Stimulated activated CD4-positive, alpha-beta T cell treated with anti-CD3 and anti-CD28 coated beads, TNF-alpha, amount 100 ng/mL, for 1 hour (primary cell): ENCODE measurements at places on chromosomes 13 and 19.

GRCh38 chr19:12838182-12838885 lies at the start of gene MAST1:
Gene MAST1 (plus strand): TSS chr19:12838515. CDS start chr19:12838573, 58 bp downstream.
- DNase-seq: no peak

DNA sequence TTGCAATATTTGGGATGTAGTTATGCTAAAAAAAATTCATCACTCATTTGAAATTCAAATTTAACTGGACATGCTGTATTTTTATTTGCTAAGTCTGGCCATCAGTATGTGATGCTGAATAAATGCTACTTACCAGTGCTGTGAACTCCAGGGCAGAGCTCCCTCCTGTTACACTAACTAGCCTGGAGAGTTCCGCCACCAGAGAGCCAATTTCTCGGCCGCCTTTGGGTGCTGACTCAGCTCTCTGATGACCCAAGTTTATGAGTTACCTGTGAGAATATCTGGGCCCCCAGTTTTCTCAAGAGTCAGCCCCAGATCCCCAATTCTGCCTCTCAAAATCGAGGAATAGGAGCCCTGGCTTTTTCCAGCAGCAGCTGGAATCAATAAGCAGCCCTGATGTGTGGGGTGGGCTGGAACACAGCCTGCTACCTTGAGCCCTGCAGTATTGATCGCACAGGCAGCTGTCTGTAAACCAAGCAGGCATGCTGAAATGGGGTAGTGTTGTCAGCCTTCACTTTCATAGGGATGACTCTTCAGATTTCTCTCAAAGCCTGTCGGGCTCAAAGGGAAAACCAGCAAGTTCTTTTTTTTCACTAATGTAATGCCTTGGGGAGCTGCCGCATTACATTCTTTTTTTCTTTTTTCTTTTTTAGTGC lies 113.7 kb downstream of the DNAJC15 start:
- DNase-seq: no peak

GRCh38 chr19:29278716-29279115 lies 65.8 kb upstream of the UQCRFS1 start:
- DNase-seq: no peak

GRCh38 chr13:44064357-44064756 lies 184.7 kb downstream of the LACC1 start:
- no peak for DNase-seq

GRCh38 chr13:108769213-108770070 lies 140.0 kb downstream of the MYO16 start:
- DNase-seq: no peak

GRCh38 chr19:33487901-33488800 lies 33.4 kb downstream of the PEPD start:
- no peak for DNase-seq

DNA sequence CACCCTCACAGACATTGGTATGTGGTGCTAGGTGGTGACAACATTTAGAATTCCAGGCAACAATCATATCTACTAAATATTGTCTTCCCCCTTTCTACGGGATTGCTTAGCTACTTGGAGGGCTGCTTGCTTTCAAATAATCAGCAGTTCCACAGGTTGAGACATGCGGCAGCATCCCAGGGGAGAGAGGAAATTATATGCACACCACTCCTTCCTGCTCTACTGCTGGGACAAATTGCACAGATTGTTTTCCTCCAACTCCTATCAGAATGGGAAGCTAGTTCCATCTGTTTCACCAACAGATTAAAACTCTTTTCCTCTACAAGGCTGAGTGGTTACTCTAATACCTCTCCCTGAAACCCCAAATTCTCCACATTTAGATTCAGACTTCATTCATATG lies 275.4 kb downstream of the DNAJC15 start:
- DNase-seq: no peak

DNA sequence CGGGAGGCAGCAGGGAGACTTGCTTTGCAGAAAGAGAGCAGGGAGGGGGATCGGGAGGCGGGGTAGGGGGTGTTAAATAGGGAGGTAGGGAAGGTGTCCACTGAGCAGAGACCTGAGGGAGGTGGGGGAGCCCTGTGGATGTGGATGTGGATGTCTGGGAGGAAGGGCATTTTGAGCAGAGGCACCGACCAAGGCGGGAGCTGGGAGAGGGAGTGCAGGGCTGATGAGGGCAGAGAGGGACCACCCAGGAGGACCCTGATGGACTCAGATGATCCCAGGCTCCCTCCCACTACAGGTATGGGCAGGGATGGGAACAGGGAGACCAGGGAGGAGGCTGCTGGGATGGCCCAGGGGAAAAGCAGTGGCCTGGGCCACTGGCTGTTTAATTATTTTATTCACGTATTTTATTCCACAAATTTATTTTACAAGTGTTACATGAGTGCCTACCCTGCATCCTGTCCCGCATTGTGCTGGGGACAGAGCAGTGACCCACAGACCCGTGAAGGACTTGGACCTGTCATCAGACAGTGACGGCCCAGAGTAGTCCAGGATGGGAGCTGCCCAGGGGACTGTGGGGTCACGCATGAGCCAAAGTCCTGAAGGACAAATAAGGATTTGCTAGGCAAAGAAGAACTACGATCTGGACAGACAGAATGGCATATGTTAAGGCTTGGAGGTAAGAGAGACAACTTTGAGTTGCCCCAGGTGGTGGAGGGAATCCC lies 5.3 kb downstream of the GRAMD1A start:
- DNase-seq: no peak

GRCh38 chr13:85529218-85529594 lies 270.0 kb downstream of the SLITRK6 start:
- no peak for DNase-seq

DNA sequence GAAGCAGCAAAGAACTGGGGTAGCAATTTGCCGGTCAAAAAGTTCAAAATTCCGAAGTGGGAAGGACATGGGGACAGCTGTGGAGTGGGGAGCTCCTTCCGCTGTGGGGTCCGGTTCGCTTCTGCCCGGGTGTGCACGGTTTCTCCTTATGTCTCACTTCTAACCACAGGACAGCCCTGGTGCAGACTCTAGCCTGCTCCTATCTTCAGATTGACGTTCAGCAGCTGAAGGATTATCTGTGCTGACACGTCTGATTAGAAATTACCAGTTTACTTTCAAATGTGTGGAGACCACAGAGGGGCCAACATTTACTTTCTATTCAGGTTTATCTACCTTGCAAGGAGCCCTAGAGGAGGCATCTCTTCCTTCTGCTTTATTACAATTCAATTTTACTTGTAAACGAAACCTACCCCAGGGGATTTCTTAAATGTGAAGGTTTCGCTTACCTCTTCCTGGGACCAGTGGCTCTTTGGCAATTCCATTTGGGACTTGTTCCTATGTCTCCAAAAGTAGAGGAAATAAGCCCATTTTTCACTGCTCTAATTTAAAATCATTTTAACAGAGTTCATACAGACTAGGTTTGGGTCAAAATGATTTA lies 27.3 kb downstream of the LHFPL6 start:
- no peak for DNase-seq

GRCh38 chr13:23805821-23806220 lies 83.4 kb downstream of the MIPEP start:
- no peak for DNase-seq

GRCh38 chr19:34480971-34481841 lies at the start of gene WTIP:
Gene WTIP (plus strand): TSS chr19:34481758. CDS start chr19:34481975, 217 bp downstream.
- no peak for DNase-seq

DNA sequence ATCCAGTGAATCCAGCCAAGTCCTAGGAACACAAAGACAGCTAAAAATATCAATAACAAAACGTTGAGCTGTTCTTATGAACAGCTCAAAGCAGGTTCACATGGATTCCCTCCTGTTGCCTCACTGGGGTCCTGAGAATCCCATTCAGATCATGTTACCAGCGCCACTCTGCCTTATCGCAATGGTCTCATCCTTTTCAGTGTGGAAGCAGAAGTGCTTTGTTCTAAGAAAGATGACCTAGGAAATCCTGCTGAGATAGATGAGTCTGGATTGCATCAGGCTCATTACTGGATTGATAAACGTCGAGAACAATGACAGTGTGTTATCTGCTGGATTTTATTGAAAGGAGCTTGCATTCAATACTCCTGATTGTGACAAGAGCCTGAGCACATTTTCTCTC lies 87.0 kb downstream of the SLAIN1 start:
- DNase-seq: no peak

- no peak for DNase-seq
Observed at GRCh38 chr13:40812102-40812501, 22.7 kb downstream of the SLC25A15 start.

GRCh38 chr19:15381864-15382263 lies 2.3 kb upstream of the AKAP8 start:
- DNase-seq: no peak

DNA sequence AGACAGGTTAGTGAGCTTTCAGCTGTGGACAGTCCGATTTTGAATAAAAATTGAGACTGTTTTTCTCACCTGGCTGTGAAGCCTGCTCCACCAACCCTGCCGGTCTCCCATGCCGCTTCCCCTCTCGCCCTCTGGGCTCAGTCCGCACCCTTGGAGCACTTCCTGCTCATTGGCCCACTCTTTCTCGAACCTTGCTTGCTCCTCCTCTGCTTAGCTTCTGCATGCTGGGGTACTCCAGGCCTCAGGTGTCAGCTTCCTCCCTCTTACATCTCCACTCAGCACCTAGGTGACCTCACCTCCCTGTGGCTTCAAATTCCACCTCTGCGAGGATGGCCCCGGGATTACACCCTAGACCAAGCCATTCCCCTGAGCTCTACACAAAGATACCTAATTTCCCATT lies 39.6 kb downstream of the C13orf42 start:
- DNase-seq: no peak

- DNase-seq: no peak
Observed at GRCh38 chr19:50649433-50650391, at the start of gene C19orf81. Gene C19orf81 (plus strand): TSS chr19:50649445. CDS start chr19:50649445, 0 bp downstream.

DNA sequence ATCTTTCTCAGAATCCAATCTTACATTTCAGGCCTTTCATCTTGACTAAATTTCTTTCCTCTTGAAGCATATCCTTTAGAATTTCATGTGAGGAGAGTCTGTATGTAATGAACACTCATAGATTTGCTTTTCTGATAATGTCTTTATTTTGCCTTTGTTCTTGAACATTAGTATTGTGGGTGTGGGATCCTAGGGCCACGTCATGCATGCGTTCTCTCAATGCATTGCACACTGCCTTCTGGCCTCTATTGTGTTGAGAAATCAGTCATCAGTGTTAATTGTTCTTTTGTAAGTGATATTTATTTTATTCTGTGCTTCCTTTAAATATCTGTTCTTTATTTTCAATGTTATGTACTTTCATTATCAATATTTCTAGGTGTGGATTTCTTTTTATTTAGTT lies 364.9 kb downstream of the OXGR1 start:
- DNase-seq: no peak

GRCh38 chr19:566844-567243 lies 5.6 kb upstream of the BSG start:
- no peak for DNase-seq
